PC-3 (cell line): ENCODE measurements at places on chromosomes 6 and 20. TPM values are rescaled to one million over a fixed set of nuclear protein-coding genes. Genes with fewer than 3 reads are reported as not detected.
A peak's percentile ranks its signal among the peaks of the same experiment; 100 is the strongest.

DNA sequence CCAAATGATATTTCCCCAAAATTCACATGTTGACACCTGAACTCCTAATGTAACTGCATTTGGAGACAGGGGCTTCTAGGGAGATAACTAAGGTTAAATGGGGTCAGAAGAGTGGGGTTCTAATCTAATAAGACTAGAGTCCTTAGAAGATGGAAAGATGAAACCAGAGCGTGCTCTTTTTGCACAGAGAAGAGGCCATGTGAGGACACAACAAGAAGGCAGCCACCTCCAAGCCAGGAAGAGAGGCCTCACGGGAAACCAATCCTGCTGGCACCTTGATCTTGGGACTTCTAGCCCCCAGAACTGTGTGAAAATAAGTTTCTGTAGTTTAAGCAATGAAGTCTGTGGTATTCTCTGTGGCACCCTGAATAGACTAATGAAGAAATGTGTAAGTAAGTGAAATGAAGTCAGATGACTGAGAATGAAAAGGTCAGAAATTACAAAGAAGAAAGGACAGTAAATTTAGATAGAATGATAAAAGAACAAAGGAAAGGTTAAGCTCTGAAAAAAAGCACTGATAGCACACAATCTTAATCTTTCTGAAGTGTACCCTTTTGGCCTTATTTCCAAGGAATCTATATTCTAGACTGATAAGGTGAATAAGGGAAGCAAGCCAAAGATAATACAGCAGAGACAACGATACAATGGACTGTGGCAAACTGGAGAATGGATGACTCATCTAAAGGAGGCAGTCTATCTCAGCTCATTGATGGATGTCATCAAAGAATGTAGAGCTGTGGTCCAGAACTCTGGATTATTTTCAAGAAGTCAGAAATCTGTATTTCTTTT is 110.4 kb downstream of the MYB start:
- DNase-seq = no peak

DNA sequence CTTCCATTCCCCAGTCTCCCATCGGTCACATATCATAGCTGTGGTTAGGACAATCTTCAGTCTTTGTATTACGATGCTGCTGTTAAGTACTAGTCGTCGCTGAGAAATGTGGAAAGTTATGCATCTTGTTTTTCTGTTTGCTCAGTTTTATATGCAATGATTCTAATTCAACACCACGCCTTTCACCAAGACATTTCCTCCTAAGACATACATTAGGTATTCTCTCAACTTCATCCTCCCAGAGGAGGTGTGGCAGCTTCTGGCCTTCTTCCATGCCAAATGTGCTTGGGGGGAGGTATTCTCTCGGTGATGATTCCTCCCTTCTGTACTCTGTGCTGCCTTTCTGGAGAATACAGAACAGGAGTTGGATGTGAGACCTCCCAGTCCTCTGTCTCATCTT is 66.1 kb downstream of the B4GALT5 start:
- DNase-seq = peak; percentile 73

DNA sequence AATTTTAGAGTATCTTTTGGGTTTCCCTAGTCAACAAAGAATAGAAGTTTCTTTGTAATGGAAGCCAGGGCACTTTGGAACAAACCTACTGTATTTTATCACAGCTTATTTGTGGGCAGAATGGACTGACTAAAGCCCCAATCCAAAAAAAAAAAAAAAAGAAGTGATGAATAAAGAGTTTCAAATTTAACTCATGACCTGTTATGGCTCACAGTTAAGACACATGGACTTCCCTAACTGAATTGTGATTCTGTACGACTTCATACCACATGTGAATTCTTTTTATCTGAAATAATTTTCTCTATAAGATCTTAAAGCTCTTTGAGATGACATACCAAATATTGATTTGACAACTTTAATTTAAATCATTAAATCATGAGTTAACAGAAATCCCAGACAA is 77.2 kb downstream of the FILIP1 start:
- DNase-seq = no peak

DNA sequence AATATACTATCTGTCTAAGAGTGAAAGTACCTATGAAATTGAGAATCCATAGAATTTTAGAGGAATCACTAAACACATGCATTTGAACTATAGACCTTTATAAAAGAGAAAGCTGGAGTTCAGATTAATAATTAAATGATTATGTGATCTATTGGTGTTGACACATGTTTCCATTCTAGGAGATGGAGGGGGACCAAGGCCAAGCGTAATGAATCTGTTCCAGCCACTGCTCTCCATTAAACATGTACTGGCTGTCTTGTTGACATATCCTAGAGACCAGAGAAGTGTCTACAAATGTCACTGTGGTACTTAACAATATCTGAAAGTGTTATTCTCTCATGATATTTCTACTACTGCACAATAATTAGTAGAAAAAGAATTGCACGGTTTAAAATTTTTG is 432.4 kb downstream of the BMP2 start:
- DNase-seq = no peak

DNA sequence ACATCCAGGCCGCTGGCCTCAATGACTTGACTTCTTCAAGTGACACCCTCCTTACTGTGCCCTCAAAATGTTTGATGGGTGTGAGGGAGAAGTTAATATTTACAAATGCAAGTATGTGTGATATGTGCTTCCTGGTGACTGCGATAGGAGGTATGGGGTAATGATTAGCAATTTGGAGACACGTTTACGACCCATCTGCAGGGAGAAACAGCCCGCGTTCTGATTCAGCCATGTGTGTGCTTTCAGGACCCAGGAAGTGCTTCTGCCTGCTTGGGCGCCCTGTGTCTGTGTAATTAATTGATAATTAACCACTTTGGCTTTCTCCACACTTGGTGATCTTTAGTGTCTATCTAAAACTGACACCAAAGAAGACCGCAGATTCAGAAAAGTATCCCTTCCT is 25.0 kb downstream of the SIRPA start:
- DNase-seq = no peak

- peak; percentile 23 for DNase-seq
Observed at GRCh38 chr6:35328108-35328723, 14.1 kb upstream of the PPARD start.

DNA sequence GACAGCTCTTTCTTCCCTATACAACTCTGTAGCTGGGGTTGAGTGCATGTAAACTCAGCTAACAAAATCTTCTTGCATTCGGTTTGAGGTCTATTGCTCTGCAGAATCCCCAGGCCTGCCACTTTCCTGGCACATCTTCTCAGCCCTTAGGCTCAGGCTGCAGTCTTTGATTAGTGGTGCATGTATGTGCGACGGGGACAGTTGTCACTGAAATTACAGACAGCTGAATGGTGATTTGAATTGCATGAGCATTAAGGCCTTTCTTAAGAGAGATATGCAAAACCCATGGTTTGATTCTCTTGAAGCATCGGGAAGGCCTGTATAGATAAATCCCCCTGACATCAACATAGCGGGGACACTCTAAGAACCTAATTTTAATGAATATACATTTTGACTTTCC is 222.8 kb downstream of the CDH26 start:
- no peak for DNase-seq

DNA sequence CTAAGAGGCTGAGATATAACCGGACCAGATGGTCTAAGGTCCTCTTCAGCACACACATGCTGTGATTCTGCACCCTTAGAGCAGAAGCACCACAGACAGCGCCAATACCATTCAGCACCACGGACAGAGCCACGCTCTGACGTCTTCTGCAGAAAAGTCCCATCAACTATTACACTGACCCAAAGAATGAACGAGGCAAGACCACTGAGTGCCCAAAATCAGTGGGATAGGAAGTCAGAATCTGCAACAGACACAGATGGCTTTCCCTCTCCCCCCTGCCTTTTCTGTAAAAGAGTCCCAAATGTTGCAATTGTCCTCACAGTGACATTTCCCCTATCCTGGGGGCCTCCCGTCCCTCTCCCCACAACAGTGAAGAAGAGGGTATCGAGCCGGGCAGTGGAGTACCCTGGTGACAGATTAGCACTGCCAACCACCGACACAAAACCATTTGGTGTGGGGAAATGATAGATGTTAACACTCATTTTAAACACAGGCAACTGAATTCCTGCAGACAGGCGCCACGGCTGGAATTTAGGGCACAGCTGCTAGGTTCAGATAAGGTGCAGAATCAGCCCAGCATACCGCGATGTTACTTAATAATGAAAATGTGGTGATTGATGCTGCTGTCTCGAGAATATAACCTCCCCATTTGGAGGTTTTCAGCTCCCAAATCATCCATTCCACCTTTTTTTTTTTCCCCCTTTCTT is 66.6 kb upstream of the CTNNBL1 start:
- peak; percentile 74 for DNase-seq

The SGK2 gene
- total RNA-seq = 3.0 and 6.6 TPM in 2 replicates

The DEFB118 gene
- total RNA-seq = not detected in 2 replicates

The CD24 gene
- 117 and 125 TPM in 2 replicates for total RNA-seq

The SDCBP2 gene
- 14.4 and 25.5 TPM in 2 replicates for total RNA-seq
